NCI-H69 (cell line): ENCODE measurements at places on chromosomes 7 and 10.

- peak; percentile 86 for DNase-seq
Observed at GRCh38 chr10:125024497-125025234, 82.7 kb downstream of the ZRANB1 start.

DNA sequence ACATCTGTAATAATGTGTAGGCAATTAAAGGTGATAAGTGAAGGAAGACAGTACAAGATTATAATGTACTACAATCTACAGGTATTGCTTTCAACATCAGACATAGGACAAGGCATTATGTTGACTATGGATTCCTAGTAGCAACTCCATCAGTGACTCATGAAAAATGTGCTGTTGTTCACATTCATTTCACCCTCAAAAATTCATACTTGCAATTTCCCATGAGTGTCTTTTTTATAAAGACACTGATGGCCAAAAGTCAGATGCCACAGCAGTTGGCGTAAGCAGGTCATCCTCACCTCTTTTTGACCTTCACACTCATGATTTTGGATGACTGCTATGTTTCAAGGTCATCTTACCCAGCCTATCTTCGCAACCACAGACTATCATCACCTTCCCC lies 100.0 kb upstream of the AMPH start:
- DNase-seq: no peak

DNA sequence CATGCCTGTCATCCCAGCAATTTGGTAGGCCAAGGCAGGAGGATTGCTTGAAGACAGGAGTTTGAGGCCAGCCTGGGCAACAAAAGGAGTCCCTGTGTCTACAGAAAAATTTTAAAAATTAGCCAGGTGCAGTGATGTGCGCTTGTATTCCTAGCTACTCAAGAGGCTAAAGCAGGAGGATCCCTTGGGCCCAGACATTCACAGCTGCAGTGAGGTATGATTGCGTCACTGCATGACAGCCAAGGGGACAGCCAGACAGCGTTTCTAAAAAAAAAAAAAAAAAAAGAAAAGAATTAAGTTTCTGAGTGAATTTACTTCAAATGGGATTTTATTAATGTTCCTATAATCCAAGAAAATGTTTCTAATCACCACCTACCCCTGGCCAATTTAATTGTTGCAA lies 87.4 kb upstream of the RNF148 start:
- DNase-seq: peak; percentile 92

DNA sequence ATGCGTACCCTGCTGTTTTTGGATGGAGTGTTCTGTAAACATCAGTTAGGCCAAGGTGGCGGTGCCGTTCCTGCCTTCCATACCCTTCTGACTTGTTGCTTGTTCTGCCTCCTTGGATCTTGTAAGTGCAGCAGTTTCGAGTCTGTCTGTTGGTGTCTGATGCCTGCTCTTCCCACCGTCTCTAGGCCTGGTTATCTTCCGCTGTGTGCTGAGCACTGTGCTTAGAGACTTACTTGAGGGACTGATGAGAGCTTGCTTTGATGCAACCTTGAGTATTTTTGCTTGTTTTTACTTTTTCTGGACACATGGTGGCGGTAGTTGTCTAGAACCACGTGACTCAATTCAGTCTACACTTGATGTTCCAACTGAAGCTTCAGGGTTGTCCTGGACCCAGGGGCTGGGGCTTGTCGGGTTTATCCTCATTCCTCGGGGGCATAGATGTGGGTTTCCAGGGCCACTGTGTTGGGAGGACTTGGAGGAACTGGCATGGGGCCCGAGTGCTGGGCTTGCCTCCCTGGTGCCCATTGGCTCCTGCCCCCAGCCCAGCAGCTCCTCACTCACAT lies 14.4 kb upstream of the SPRN start:
- DNase-seq: peak; percentile 10

GRCh38 chr7:126702242-126703016 lies 550.3 kb downstream of the GRM8 start:
- DNase-seq: peak; percentile 27

DNA sequence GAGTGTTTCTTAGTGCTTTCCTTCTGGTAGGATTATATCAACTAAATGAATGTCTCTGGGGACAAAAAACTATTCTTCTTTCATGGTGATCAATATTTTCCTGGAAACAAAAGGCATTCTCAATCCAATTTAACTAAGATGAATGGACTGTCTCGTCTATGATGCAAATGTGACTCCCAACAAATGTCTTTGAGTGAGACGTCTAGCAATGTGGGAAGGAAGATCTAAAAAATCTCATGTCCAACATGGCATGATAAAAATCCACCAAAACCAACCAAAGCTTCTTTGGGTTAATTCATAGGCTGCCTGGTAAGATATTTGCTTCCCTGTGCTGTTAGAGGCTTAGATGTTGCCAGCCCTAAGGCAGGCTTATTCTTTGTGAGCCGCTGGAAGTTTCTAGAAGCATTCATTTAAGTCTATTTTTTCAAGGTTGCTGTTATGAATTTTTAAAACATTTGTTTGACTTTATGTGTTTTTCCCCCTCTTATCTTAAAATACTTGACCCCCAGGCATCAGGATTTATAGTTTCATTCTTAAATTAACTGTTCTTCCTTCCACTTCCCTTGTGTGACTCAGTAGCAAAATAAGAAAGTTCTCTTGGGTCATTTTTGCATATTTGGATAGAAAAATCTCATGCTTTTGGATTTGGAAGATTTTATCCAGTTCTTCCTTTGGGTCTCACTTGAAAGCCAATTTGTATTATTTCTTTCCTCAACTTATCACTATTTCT lies 156.3 kb downstream of the NRP1 start:
- DNase-seq: no peak

DNA sequence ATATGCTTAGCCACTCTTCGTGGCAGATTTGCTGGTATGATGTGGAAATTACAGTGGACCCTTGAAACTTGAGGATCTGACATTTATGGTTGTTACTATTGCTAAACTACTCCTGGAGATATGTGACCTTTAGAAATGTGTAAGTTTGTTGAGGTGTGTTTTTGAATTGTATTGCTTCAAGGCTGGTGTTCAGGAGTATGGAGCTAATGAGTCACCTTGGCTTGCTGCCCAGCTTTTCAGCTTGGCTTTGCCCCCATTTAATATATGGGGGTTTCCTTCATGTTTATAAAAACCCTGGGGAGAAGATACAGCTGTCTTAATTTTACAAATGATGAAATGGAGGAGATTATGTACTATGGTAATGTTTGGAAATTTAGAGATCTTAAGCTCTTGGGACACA lies 11.6 kb downstream of the HBP1 start:
- peak; percentile 71 for DNase-seq

DNA sequence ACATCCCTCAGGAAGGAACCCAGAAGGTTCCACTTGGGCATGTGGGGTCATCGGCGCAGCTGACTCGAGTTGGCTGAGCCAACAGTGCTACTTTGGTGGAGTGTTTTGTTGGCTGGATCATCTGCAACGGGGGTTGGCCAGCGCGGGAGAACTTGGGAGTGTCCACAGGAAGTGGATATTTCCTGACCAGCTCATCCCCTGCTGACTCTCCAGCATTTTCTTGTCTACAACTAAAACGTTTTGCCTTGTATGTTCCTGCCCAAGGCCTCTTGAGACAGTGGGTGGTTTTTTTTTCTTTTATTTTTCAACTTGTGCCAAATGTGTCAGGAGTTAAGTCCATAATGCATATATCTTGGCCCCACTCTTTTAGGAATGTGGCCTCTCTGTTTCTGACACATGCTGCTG lies 208.6 kb downstream of the ZNF365 start:
- no peak for DNase-seq

- DNase-seq: peak; percentile 10
Observed at GRCh38 chr7:42972699-42973500, 40.7 kb downstream of the MRPL32 start.
